ENCODE measurements at places on chromosomes 5 and 9.
A peak's percentile ranks its signal among the peaks of the same experiment; 100 is the strongest.

DNA sequence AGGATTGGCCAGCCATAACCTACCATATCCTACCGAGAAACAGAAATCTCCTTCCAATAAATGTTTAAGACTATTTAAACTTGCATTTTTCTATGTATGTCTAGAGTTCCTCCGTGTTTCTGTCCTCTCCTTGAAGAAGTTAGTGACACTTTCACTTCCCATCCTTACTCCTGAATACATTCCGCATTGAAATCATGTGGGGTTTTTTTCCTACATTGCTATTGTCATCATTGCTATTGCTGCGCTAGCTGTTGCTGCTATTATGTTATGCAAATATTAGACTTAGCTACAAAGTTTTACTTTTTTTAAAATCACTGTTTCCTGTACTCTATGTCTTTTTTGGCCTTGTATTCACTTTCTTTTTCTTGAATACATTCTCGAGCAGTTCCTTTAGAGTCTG, 83.3 kb upstream of the NEK6 start:
- no peak for DNase-seq

DNA sequence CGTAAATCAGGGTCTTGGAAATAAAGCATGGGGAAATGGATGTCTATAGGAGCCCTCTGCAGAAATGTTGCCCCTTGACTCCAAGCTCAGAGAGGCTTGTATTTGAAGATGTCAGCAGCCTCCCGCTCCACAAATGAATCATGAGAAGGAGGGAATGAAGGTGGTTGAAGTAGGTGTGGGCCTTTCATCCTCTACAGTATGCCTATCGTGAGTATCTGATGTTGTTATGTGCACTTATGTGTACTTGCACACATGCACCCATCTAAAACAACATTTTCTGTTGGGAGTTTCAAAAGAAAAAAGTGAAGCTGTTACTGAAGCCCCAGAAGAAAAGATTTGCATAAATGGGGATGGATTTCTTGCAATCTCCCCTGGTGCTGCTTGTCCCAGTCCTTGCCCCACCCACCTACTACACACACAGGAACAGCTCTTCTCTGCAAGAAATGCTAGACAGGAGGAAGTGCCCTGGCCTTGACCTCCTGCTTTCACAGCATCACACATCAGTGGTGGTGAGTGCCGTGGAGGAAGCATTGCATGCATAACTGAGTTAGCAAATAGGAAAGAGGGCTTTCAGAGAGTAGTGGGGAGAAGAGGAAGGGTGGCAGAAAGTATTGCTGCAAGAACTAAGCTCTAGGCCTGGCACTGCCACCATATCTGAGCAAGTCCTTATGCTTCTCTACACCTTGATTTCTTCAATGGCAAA, 156.1 kb downstream of the SNX18 start:
- DNase-seq = peak; percentile 24

DNA sequence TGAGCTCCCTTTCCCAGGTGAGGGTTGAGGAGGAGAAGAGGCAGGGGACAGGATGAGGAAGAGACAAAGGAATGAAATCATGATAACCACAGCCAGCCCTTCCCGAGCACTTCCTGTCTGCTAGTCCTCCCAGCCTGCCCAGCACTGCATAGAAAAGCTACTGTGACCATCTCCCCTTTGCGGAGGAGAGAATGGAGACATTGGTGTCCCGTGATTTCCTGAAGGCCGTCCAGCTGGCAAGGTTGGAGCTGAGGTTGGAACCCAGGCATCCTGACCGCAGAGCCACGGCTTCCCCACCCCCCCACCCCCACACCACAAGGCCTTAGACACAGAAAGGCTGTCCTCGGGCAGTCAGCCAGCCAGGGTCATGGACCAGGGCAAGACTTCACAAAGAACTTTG, 131.1 kb upstream of the ICE1 start:
- no peak for DNase-seq

GRCh38 chr5:95818181-95819147, 4.1 kb downstream of the GLRX start:
- no peak for DNase-seq

DNA sequence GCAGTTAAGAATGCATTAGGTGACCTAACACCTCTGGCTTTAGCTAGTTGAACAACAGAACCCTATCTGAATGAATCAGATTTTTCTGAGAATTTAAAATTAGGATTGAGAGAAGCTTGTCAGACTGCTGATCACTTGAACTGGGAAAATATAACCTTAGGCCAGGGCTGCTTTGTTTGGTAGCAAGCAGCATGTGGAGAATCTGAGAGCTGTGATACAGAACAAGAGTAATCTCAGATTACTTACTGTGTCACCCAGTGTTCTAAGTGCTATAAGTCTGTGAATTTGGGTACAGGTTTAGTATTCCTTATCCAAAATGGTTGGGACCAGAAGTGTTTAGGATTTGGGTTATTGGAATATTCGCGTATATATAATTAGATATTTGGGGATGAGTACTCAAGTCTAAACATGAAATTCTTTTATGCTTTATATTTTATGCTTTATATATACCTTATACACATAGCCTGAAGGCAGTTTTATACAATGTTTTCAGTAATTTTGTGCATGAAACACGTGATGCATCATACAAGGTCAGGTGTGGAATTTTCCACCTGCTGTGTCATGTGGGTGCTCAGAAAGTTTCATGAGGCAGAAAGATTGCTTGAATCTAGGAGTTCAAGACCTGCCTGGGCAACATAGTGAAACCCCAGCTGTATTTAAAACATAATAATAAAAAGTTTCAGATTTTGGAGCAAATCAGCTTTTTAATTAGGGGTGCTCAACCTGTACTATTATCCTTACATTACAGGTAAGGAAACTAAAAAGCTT, 8.3 kb upstream of the CHD1 start:
- no peak for DNase-seq

DNA sequence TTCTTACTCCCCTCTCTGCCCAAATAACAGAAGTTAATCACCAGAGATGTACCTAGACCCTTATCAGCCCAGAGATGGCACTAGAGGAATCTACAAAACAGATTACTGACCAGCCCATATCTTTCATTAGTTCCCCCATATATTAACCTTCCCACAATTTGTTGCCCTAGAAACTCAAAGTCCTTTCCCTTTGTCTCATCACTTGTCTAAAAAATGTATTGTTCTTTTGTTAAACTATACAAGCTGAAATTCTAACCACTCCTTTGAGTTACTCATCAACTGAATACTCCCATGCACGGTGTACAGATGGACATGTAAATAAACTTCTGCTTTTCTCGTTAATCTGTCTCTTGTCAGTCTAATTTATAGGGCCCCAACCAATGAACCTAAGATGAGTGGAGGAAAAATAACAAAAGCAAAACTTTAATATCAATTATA, 130.9 kb downstream of the CCDC192 start:
- DNase-seq = no peak

DNA sequence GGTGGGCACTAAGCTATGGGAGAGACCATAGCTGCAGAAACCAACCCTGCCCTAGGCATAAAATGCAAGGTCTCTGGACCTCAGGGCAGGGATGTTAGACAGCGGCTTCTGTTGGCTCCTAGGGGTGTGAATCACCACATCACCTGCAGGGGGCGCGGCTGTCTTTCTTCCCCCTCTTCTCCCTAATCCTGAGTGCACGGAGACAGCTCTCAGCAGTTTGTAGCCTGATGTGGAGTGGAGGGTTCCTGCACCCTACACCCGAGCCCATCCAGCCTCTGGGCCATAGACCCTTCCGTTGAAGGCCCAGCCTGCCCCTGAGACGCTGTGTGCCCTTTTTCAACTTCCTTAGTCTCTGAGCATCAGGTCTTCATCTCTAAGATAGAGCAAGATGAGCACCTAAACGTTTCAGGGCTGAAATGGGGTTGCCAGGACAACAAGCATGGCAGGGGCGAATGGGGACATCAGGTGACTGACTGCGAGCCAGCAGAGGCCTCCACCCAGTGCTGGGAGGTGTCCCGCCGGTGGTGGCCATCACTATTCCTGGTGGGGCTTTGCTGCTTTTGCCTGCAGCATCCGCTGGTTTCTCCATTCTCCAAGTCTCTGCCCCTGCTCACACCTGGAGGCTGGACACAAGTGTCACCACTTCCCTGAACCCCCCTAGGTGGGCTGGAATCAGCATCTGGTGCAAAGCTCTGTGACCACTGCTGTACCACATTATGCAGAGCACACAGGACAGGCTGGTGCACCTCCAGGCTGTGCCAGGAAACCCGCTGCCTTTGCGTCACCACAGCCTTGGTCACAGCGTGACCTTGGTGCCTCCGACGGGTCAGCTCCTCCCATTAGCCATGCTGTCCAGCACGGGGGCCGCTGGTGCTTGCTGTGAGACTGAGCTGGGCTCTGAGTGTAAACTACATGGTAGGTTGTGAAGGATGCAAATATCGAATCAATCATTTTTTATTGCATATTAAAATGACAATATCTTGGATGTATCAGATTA, 2.5 kb upstream of the SEC16A start:
- DNase-seq = peak; percentile 46

DNA sequence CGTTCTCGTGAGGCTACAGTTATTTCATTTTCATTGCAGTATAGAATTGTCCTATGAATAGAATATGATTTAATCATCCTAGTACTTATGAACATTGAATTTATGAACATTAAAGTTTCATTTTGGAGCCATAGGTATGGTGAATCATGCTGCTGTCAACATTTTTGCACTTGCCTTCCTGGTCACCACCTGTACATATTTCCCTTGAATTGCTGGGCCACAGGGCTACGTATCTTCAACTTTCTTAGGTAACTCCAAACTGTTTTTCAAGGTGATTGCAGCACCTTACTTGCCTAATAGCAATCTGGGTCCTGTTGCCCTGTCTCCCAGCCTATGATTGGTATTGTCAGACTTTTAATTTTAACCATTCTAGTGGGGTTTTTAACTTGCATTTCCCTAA, 6.5 kb upstream of the RNF145 start:
- DNase-seq = no peak

DNA sequence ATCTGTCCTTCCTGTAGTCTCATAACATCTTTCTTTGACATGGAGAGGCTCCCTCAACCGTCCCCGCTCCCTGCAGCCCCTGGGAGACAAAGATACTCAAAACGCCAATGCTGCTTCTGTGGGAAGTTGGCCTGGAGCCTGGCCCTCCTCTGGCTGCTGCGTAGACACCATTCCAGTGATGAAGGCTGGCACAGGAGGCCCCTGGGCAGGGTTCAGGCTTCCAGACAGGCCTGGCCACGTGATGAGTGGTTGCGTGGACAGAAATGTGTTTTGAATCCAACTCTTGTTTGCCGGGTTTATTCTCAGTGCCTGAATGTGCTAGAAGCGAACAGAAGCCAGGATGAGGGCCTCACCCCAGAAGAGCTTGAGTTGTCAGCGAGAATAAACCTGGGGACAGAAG, 43.2 kb upstream of the NKX2-5 start:
- peak; percentile 14 for DNase-seq

DNA sequence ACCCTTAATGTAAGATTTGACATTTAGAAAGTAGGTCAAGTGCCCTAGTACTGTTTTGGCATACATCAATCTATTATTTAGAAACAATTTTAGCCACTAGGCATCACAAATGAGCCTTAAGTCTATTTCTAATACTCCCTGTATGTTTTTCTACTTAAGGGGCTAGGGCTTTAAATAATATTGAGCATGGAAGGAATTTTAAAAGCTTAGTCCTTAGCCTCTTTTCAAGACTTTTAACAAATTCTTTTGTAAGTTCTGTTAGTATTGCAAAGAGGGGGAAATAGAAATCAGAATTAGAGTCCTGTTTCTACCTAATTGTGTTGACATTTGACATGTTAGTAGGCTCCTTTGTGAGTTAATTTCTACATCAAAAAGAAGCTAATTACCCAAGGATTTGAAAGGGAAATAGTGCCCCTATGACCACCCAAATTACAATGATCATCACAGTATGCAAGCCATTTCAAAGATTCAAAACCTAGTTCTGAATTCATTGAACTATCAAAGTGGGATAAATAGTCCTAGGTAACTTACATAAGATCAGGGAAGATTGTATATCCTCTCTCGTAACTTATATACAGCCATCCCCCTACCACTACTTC, 647.8 kb upstream of the ACO1 start:
- DNase-seq = no peak

DNA sequence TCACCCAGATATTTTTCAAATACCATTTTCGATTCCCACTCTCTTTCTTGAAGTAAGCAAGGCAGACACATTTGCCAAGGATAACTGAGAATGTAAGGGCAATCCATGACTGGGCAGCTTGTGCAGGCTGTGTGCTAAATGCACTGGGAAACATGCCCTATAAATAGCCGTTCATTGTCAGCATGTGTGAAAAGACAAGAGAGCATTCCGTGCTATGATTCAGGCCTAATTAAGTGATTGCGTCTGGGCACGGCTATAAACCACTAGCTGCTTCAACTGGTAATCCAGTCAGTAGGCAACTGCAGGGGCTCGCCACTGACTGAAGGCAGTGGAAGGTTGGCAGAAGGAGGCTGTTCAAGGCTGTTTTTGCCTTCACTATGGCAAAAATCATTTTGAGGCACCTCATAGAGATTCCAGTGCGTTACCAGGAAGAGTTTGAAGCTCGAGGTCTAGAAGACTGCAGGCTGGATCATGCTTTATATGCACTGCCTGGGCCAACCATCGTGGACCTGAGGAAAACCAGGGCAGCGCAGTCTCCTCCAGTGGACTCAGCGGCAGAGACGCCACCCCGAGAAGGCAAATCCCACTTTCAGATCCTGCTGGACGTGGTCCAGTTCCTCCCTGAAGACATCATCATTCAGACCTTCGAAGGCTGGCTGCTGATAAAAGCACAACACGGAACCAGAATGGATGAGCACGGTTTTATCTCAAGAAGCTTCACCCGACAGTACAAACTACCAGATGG, at the start of gene HSPB3:
HSPB3 (plus strand) TSS at position 287 of the 745 bp plus-strand sequence; CDS start at position 378, 91 bp downstream.
- DNase-seq = no peak

DNA sequence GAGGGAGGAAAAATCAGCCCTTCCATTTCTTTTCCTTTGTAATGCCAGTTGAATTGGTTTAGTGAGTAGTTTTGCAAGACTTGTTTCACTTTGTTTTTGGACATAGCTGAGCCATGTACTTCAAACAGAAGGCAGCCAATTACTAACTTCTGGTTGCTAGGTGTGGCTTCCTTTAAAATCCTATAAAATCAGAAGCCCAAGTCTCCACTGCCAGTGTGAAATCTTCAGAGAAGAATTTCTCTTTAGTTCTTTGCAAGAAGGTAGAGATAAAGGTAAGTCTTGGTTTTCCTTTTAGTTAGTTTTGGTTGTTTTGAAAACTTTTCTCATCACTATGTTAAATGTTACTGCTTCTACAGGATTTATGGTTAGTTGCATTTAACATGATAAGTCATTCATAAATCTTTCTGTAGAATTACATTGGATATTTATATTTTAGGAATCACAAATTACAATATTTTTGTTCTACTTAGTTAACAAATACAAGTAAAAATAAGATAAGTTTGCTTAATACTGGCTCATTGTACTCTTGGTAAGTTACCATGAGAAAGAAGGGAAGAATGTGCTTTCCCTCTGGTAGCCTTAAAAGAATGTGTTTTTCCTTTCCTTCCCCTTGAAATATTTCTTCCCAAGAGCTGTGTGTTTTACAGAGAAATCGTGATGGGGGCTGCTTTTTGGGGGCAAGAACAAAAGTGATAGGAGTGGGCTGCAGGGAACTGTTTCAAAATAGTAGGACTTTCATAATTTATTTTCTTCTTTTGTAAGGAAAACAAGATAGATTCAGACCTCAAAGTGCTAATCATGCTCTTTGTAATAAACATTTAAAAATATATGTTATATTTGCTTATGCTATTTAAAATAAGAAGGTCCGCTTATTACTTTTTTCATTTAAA, at the start of gene ANXA1:
ANXA1 (plus strand) TSS at position 213 of the 890 bp plus-strand sequence. CDS start 6,671 bp downstream, outside the sequence.
- no peak for DNase-seq

GRCh38 chr5:179668391-179668790, 12.4 kb downstream of the CBY3 start:
- no peak for DNase-seq

Data from amygdala (tissue), 56 donors.